Naive B cell (primary cell): ENCODE measurements at places on chromosomes 2 and 18. TPM values are rescaled to one million over a fixed set of nuclear protein-coding genes. Genes with fewer than 3 reads are reported as not detected.

DNA sequence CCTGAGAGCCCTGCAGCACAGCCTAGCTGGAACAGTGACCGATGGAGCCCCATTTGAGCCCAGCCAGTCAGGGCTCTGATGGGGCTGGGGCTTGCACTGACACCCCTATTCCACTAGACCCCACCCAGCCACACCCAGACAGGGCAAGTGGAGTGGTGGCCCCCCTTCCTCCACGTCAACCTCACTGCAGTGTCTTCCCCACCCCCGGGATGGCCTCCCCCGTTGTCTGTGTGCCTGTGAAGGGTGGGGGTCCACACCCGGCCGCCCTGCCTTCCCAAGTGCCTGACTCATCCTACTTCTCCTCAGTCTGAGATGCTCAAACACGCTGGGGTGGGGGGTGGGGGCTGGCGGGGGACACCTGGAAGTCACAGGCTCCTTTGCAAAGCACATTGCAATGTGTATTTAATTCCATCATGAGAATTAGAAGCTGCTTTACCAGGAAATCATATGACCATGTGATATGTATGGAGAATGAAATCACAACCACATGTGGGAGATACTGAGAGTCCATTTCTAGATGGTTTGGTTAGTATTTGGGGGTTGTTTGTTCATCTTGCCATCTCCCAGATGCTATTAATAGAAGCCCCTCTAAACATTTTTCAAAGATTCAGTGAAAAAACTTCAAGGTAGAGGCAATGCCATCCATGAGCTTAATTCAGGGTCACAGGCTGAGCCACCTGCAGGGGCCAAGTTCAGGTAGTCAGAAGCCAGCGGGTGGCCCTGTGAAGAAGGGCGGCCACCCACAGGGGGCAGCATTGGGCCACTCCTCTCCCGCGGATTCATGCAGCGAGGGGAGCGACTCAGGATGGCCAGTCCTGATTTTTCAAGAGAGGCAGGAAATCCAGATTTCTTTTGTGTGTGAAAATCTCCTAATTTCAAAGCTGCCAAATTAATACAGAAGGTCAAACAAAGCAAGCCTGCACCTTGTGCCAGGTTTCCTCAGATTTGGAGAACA is 22.7 kb upstream of the GMPPA start:
- DNase-seq = no peak

DNA sequence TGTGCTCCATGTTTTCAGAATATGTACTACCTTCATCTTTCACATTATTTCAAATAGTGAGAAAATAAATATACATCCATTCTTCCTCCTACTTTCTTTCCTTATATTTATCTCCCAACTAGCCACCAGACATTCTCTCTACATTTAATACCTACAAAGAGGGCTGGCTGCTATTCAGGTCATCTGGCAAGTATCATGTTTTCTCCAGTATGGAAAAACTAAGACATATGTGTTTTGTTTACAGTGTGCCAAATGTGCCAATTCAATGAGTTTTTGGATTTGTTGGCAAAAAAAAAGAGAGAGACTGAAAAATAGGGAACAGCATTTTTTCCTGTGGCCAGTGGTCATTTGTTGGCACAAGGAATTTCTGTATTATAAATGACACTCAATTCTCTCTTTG is 1207.3 kb downstream of the DPP10 start:
- DNase-seq = no peak

- no peak for DNase-seq
These were observed 12.7 kb downstream of the THOC1 start for GRCh38 chr18:255171-255570.

DNA sequence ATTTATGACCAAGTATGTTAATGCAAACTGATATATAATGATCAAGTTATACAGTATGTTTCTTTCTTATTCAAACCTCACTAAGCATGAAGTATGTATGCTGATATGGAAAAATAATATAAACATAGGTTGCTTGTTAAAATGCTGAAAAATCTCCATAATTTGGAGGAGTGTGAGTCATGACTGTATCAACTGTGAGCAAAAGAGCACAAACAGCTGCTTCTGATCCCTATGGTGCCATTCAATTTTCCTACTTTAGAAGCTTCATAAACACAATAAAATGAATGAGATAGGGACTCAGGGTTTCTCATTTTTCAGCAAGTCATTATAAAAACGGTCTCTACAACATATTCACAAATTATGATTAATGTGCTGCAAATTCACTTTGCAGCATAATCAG is 129.9 kb upstream of the TFPI start:
- DNase-seq = no peak

GRCh38 chr2:155100261-155100660 is 401.8 kb downstream of the KCNJ3 start:
- DNase-seq = no peak

The HAAO gene
- polyA plus RNA-seq = 3.0 TPM
